ENCODE measurements at places on chromosomes 4 and X.
A peak's percentile ranks its signal among the peaks of the same experiment; 100 is the strongest.

DNA sequence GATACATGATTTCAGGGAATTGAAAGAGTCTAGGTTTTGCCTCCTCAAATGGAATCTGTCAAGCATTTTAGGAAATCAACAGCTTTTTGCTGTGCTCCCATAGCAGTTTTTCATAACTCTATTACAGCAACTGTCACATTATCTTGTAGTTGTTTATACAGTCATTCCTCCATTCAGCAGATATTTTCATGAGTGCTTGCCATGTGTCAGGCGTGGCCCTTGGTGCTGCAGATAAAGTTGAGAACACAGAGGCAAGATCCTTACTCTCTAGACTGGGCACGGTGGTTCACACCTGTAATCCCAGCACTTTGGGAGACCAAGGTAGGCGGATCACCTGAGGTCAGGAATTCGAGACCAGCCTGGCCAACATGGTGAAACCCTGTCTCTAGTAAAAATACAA, 67.3 kb downstream of the MCUB start:
- no peak for DNase-seq

GRCh38 chrX:133983974-133984845, 1.2 kb downstream of the GPC3 start:
- DNase-seq = peak; percentile 37

DNA sequence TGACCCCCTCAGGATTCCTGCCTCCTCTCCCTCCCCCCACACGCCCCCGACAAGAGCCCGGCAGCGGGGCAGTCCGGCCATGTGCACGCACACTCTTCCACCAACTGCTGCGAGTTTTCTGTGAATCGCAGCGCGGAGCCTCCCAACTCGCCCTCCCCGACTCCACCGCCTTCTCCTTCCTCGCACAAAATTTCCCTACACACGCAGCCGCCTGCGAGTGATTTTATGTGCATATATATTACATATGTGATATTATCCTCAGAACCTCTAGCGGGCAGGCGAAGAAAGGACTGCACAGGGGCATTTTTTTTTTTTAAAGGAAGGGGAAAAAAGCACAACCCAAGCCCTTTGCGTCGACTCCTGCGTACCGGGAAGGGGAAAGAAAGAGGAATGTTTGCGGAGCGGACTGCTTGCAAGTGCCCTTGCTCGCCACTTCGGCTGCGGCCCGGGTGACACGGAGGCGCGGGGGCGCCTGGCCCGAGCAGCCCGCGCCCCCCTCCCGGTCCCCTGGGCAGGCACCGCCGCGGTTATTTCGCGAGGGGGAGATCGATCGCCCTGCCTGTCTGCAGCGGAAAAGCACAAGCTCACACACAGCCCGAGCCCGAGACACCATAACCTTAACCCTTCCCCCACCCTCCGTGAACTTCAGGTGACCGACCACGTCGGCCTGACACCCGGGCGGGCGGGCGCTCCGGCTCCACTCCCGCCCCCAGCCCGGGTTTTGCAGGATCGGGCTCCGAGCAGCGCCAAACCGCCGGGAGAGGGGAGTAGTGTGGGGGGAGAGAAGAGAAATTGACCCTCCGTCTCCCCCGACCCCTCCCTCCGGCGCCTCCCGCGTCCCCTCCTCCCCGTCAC, 2.3 kb downstream of the ZNF827 start:
- peak; percentile 97 for DNase-seq

GRCh38 chr4:169657470-169658107, 37.2 kb downstream of the CLCN3 start:
- no peak for DNase-seq

DNA sequence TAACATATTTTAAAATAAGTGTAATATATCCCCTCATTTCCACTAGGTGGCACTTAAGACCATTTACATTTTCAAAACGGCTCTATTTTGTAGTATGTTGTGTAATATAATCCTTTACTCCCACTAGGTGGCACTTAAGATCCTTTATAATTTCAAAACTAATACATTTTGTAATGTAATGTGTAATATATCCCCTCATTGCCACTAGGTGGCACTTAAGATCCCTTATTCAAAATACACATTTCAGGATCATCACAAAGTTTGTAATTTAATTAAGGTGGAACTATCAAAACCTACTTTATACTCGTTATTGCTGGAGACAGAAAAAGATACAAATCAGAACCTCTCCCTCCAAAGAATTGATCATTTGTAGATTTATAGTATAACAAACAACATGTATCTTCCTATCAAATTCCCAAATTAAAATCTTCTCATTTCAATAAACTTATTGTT, 132.5 kb downstream of the ARHGAP6 start:
- DNase-seq = no peak

- DNase-seq = no peak
Observed at GRCh38 chrX:64977830-64978229, 1.6 kb upstream of the ZC4H2 start.

DNA sequence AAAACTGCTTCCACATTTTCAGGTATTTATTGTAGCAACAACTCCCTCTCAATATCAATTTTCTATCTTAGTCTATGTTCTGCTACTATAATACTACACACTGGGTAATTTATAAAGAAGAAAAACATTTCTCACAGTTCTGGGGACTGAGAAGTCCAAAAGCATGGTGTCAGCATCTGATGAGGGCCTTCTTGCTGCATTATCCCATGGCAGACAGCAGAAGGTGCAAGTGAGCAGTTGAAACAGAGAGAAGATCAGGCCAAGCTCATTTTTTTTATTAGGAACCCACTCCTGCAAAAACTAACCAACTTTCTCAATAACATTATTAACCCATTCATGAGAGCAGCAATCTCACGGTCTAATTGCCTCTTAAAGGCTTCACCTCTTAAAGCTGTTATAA, 376.0 kb downstream of the RAB28 start:
- no peak for DNase-seq

DNA sequence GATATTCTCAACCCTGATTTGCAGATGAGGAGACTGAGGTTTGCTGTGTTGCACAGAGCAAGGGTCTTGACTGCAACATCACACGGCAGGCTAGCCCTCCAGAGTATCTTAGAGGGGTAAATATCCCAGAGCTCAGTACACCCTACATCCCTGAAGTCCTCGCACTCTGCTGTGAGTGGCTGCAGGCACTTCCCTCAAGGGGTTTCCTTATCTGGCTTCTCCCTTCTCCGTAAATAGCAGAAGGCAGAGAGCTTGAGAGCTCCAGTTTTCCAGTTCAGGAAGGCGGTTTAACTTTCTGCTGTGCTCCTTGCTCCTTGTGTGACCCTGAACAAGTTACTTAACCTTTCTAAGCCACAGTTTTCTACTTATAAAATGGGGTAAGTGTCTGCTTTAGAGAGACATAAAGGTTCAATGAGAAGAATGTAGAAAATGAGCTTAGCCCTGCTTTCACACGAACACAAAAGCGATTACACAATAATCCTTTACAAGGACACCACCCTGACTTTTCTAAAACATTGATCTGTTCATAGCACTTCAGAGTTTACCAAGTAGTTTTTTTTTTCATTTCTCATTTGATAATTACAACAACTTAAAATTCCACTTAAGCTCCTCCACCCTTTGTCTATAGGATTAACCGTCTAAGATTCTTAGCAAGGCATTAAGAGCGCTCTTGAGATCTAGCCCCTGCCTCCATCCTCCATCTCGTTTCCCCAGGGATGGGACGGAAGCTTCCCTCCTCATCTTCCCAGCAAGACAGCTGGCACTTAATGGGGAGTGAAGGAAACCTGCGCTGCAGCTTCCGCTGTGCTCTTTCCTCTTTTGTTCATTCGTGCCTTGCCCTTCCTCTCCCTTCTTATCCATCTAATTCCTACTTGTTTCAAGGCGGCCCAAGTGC, 68.4 kb downstream of the TAPT1 start:
- DNase-seq = no peak

DNA sequence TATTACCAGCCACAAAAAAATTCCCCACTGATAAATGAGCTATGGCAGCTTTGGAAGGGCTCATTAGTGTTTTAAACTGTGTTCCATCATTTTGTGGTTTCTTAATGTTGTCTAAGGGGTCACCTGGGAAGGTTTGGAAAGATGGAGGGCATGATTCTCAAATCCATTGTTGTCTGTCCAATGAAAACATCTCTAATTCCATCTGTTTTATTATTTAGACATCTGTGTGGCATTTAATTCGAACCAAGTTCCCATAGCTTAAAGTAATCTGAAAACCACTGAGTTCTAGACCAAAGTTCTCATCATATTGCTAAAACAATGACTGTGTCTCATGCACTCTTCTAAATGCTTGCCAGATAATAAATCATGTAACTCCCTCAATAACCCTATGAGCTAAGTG, 103.8 kb upstream of the PPP3CA start:
- no peak for DNase-seq

- no peak for DNase-seq
Observed at GRCh38 chr4:145280541-145280940, 100.2 kb upstream of the OTUD4 start.
